Thoracic aorta (tissue), 2 donors: ENCODE measurements at places on chromosomes 3 and 15. TPM values are rescaled to one million over a fixed set of nuclear protein-coding genes. Genes with fewer than 3 reads are reported as not detected.
A peak's percentile ranks its signal among the peaks of the same experiment; 100 is the strongest.

DNA sequence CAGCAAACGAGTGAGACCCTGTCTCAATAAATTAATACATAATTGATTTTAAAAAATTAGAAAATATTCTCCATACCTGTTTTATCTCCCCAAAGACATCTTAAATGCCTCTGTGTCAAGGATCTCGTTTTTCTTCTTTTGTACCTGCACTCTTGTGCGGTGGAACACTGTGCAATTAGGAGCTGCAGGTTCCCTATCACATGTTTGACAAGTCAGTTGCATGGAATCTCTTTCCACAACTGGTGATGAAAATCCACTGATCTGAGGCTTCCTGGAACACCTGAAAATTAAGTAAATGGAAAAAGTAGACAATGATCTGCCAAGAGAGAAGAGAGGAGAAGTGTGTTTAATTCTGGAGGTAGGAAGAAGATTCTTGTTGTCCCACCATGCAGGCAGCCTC, 3.0 kb upstream of the SNX22 start:
- no peak for DNase-seq

DNA sequence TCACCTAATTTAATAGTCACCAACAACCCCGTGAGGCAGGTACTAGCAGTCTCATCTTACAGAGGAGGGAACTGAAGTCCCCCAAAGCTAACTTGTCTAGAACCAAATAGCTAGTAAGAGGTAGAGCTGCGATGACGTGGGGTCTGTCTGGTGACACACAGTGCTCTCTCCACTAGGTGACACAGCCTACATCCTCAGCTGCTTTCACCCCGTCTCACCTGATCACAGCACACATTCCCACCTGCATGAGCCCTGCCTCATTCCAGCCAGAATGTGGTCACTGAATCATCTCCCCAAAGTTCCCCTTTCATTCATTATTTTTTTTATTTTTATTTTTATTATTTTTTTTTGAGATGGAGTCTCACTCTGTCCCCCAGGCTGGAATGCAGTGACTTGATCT, 21.3 kb upstream of the MAGEF1 start:
- DNase-seq, result no peak

- no peak for DNase-seq
Measured at GRCh38 chr3:33096093-33096868, 665 bp downstream of the GLB1 start.

GRCh38 chr15:81410318-81410753, 36.3 kb upstream of the TMC3 start:
- peak; percentile 9 for DNase-seq

GRCh38 chr3:43094381-43094780, 11.5 kb downstream of the POMGNT2 start:
- no peak for DNase-seq

DNA sequence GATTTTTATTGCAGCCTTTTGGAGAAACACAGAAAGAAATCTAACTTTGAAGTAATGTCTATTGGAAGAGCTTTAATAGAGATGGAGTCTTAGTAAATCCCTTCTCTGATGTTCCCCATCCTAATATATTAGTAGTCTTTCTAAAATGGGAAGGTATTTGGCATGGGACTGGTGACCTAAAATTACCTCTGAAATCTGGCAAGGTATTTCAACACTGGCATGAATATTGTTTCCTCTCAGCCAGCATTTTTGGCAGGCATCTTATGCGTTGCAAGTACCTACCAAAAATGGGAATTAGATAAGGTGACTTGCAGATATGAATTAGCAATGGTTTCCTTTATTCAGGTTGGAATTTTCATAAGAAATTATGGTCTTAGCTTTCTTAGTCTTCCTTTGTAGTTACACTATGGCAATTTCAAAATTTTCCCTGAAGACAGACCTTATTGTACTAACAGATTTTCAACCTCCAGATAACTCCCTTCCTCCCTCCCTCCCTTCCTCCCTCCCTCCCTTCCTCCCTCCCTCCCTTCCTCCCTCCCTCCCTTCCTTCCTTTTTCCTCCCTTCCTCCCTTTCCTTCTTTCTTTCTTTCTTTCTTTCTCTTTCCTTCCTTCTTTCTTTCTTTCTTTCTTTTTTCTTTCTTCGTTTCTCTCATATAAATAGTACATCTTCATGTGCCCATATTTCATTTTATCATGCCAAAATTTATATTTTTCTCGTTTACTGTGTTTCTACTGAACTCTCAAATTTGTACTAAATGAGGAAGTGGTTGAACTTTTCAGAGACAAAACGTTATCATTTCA, 168.2 kb upstream of the KCNMB2 start:
- no peak for DNase-seq

DNA sequence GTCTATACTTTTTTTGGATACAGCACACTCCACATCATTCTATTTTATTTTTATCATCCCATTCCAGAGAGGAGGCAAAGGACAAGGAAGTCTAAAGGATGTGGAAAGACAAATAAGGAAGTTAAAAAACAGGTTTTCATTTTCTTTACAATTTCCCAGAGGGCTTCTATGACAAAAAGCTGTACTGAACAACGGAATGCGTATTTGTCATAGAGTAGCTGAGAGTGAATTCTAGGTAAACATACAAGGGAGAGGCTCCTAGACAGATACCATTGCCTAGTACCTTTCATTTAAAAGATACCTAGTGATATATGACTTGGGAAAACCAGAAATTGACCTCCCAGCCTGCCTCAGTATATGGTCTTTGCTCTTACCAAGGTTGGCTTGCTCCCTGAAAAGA, 341.7 kb downstream of the FHIT start:
- DNase-seq, result no peak

DNA sequence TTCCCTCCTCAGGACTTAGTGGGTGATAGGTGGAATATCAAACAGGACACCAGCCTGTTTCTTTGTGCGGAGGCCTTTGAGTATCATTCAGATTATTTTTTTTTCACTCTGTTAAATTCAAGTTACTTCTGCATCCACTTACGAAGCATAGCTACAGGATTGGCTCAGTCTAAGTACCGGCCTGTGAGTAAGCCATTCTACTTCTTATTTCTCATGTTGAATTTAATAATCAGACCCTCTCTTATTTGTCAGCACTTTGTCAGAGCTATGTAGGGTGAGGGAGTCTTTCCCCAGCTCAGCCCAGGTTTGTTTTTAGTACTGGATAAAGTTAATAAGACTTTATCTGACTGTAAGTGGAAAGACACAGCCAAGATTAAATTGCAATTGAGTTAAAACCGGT, 54.7 kb downstream of the ITPR1 start:
- DNase-seq, result no peak

- no peak for DNase-seq
Measured at GRCh38 chr3:79040701-79041100, 727.1 kb downstream of the ROBO1 start.

- DNase-seq, result no peak
Measured at GRCh38 chr15:51884517-51885236, 55.2 kb downstream of the TMOD3 start.

- no peak for DNase-seq
Measured at GRCh38 chr3:164465172-164465571, 613.1 kb downstream of the SI start.

DNA sequence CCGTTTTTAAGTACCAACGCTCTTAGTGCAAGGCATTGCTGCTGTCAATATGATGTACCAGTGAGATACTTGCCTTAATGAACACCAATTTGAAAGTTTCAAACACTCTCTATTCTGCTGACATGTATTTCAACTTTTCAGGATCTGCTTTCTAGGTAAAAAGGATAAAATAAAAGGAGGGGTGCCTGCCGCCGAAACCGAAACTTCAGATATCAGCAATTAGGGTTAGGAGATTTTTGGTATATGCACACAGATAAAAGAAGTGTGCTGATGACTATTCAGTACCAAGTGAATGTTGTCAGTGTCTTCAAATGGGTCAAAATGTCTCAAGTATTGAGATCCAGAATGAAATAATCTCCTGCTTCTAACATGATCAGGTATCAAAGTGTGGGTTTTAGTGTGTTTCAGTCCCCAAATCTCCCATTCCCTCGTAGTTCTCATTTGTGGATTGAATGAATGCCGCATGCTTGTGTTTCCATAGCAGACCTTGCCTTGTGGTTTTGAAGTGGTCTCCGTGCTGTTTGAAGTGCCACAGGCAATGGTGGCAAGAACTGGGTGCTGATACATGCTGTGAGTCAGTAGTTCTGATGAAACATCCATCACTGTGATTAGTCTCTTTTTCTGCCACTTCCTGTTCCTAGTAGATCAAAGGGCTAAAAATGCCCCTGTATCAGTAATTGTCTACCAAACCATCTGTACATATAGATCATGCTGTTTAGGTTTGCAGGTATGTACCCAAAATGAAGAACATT, 22.5 kb downstream of the CHST14 start:
- no peak for DNase-seq

DNA sequence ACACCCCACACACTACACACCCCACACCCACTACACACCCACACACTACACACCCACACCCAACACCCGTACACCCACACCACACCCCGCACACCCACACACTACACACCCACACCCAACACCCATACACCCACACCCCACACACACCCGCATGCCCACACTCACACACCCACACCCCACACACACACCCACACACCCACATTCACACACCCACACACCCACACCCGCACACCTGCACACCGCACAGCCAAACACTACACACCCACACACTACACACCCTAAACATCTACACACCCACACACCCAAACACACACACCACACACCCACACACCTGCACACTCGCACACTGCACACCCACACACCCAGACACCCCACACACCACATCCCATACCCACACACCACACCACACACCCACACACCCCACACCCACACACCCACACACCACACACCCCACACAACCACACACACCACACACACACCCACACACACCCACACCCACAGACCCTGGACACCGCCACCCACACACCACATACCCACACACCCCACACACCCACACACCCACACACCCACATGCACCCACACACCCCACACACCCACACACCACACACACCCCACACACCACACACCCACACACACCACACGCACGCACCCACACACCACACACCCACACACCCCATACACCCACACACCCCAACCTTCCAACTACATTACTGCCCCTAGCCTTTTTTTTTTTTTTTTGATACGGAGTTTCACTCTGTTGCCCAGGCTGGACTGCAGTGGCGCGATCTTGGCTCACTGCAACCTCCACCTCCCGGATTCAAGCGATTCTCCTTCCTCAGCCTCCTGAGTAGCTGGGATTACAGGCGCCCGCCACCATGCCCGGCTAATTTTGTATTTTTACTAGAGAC, 16.9 kb downstream of the CEP19 start:
- DNase-seq, result no peak

GRCh38 chr3:22908989-22909507, 294.1 kb upstream of the UBE2E2 start:
- no peak for DNase-seq

DNA sequence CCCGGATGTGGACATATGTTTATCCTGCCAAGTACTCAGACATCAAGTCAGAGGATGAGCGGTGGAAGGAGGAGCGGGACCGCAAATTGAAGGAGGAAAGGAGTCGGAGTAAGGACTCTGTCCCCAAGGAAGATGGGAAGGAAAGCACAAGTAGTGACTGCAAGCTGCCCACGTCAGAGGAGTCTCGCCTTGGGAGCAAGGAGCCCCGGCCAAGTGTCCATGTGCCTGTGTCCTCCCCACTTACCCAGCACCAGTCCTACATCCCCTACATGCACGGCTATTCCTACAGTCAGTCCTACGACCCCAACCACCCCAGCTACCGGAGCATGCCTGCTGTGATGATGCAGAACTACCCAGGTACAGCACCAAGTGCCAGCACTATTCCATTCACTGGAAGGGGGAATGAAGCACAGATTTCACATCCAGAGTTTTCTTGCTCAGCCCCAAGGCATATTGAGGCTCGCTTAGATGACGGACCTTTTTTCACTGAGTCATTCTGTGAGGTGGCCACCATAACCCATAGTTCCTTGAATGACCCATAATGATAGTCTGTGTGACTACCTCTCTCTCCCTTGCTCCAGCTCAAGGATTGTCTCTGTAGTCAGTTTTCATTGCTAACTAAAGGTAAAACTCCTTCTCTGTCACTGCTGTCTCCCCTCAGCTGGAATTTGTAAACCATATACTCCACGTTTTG, 97.1 kb downstream of the RBPMS2 start:
- DNase-seq, result no peak

DNA sequence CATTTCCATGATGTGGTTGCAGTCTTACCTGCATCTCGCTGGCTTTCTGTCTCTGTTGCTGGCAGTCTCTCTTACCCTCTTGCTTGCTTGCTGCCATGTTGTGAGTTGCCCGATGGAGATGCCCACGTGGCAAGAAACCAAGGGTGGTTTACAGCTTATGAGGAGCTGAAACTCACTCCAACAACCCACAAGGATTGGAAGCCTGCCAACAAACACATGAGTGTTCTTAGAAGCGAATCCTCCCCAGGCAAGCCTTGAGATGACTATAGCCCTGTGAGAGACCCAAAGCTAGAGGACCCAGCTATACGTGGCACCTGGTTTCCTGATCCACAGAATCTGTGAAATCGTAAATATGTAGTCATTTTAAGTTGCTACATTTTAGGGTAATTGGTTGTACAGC, 490.9 kb upstream of the ADAMTS9 start:
- no peak for DNase-seq

- no peak for DNase-seq
Measured at GRCh38 chr3:6182909-6183308, 678.0 kb upstream of the GRM7 start.

GRCh38 chr15:96117270-96117669, 213.2 kb upstream of the NR2F2 start:
- DNase-seq, result no peak

DNA sequence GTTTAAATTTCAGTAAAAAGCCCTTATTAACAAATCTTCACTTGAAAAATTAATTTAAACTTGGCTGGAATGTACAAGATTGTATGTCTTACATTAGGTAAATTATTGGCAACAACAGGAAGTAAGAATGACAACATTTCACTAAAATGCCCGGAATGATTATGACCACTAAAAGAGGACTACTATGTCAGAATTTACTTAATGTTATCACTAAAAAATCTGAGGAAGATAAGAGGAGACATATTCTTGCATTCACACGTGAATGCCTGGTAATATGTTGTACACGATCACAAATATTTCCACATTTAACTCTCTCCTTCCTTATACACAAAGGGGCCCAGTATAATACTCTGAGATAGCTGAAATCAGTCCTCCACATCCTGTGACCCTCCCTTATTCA, 29.7 kb downstream of the VGLL3 start:
- DNase-seq, result no peak

- DNase-seq, result no peak
Measured at GRCh38 chr15:79886124-79886523, 10.7 kb downstream of the MTHFS start.

DNA sequence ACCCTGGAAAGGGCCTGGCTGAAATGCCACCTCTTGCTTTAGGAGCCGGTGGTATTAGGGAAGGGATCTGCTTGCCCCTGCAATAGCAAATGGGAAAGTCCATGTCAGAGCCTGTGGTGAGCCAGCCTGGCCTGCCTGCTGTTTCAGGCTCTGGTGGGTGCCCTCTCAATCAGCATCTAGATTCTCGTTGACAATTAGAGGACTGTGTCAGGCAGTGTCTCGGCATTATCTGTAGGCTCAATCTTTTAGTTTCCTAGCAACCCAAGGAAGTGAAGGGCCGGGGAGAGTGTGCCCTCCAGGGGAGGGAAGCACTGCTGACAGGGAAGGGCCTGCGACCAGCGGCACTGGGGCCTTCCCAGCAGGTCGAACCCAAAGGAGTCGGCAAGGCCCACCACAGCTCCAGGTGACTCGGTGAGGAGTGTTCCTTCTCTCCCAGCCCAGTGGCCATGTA, 42.1 kb downstream of the TLE3 start:
- no peak for DNase-seq

The TNNC1 gene
- 3.0 TPM for total RNA-seq

The NBEAL2 gene
- 48.7 TPM for total RNA-seq

The FRMD5 gene
- total RNA-seq, result not detected

The FANCD2OS gene
- not detected for total RNA-seq

The IL17RE gene
- total RNA-seq, result 11.9 TPM

The KY gene
- total RNA-seq, result 1.3 TPM

The CEMIP gene
- 1.1 TPM for total RNA-seq

The ABHD17C gene
- total RNA-seq, result 1.6 TPM
